ENCODE measurements at places on chromosomes 7 and 10. TPM values are rescaled to one million over a fixed set of nuclear protein-coding genes. Genes with fewer than 3 reads are reported as not detected.

DNA sequence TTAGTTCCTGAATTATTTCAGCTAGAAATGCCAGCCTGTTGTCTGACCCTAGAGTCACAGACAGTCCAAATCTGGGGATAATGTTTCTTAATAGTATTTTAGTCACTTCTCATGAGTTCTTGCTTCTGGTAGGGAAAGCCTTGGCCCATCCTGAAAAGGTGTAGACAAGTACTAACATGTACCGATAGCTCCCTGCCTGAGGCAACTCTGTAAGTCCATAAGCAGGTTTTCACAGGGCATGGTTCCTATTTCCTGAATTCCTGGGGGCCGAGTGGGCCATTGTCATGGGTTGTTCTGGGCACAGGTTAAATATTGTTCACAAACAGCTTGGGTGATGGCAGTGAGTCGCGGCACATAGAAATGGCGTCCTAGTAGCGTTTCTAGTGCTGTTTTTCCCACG, 3.1 kb upstream of the ZNF117 start:
- DNase-seq: no peak

DNA sequence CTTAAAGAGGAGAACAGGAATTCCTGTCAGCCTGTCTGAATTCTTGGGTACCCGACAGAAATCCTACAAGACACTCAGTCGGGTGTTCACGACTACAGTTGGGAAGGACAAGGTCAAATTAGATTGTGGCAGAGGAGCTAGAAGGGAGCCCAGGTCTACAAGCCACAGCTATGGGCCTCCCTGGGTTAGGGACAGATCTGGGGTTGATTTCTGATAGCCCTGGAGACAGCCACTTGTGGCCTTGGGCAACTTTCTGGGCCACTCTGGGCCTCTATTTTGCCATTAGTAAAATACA, 39.7 kb upstream of the ANTXRL start:
- peak; percentile 34 for DNase-seq

- DNase-seq: no peak
Measured at GRCh38 chr10:13589316-13589715, 2.6 kb downstream of the PRPF18 start.

FAM241B gene
- total RNA-seq: 2.1 TPM

DNA sequence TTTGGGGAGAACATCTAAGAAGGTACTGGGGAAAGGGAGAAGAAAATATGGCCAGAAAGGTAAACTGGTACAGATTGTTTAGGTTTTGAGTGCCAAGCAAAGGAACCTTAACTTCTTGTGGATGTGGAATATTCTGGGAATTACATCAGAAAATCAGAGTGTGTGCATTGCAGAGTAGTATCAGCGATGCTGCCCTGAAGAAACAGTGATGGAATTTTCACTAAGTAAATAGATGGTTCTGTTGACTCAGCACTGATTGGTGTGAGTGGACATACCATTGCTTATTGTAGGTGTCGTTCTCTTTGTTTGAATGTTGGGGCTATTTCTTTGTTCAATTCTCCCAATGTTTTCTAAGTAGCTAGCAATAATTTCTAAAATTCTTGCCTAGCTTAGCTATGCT, 24.4 kb upstream of the AKR1B1 start:
- DNase-seq: no peak

DNA sequence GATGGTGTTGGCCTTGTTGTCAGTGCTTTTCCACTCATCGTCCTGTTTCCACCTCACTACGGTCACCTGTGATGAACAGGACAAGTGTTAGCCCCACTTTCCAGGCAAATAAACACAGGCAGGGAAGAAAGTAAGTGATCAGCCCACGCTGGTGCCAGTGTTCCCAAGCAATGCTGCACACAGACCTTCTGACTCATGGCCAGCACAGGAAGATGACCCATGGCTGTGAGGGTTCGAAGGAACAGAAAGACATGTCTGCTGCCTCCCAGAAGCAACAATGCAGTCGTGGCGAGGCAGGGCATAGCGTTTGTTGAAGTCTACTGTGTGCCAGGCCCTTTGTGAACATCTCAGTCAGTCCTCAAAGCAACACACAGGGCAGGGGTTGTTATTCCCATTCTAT, 35.7 kb downstream of the SLC29A3 start:
- DNase-seq: no peak

GRCh38 chr7:7702826-7703225, 15.6 kb downstream of the RPA3 start:
- no peak for DNase-seq

DNA sequence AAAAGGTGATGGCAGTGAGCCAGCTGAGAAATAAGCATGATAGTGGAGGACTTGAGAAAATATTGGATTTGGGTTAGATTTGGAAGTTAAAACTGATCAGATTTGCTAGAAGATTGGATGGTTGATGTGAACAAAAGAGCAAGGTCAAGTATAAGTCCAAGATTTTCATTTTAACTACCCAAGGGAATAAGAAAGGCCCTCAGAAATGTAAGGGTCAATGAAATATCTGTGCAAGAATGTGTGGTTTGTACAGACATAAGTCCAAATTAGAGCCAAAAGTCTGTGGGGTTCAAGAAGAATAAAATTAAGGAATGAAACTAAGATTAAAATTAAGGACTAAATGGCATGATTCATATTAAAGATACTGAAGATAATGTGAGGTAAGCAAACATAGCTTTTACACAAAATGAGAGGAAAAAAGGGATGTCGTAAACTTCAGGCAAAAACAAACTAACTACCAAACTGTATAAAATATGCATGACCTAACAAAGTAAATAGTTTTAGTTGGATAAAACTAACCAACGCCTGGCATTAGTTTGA, 78.4 kb upstream of the CACNA2D1 start:
- DNase-seq: no peak

DNA sequence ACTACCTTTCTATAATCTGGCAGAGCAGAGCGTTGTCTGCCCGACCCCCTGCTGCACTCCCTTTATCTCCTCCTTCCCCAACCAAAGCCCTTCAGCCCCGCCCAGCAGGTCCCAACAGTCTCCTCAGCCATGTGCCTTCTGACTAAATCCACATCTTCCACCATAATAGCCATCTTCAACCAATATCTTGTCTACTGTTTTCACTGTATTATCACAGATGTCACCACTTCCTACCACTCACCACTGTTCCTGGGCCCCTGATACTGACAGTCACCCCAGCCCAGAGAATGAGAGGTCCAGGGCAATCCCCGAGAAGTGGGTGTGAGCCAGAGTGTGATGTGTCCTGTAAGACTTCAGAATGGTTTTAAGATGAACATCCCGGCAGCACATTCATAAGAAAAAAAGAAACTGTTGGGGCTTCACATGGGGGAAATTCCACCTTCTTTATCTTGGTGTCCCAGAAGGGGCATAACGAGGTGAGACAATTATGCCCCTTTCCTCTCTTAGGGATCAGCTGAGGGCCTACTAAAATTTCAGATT, 25.3 kb downstream of the CCDC6 start:
- DNase-seq: no peak

FBXL13 gene
- total RNA-seq: 1.6 TPM

CYP3A5 gene
- total RNA-seq: 0.59 TPM

DNA sequence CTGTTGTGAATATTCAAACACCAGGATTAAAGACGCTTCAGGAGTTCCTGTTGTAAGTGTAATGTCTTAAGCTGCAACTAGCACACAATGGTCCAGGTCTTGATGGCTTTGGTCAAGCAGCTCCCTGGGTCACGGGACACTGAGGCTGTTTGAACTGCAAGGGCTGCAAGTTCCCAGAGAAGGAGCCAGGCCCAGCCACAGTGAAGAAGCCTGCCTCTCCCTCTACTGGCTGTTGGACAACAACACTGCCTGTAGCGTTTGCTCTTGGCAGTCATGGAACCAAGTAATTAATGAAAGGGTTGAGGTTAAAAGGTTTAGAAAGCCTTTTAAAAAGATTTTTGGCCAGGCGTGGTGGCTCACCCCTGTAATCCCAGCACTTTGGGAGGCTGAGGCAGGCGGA, 31.9 kb upstream of the GUSB start:
- DNase-seq: no peak

GRCh38 chr7:150649080-150649385, 16.8 kb upstream of the GIMAP6 start:
- DNase-seq: no peak

PRSS37 gene
- not detected for total RNA-seq

Measured in right atrium auricular region (tissue), 2 donors.